HAP-1 (cell line): ENCODE measurements at places on chromosomes 7 and 10.
A peak's percentile ranks its signal among the peaks of the same experiment; 100 is the strongest.

DNA sequence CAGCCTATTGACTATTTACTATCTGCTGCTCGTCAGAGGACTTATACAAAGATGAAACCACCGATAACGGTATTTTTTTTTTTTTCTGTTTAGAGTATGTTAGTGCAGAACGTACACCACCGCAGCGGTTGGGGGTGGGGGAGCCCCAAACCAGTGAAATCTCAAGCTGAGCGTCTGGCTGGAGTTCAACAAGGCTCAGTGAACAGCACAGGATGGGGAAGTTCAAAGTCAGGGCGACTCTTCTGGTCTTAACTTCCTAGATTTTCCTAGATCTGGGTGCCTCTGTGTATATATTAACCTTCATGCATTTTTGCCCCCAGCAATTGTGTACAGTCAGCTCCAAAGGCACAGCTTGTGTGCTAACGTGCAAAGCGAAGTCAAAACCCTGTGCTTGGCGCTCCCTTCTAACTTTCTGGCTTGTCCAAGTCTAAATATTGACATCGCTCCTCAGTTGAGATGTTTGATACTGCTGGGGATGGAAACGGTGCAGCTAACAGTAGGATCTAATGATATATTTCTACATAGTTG is 1.1 kb downstream of the RHOBTB1 start:
- DNase-seq: peak; percentile 18

GRCh38 chr10:110850099-110850498 is 21.6 kb upstream of the PDCD4 start:
- no peak for DNase-seq

- DNase-seq: no peak
These were observed 2.5 kb downstream of the RASSF4 start for GRCh38 chr10:44961931-44962750.

- DNase-seq: no peak
These were observed at the start of gene HKDC1 for GRCh38 chr10:69220041-69220451. Gene HKDC1, plus strand, starts transcription at chr10:69220332. Its CDS starts 104 bp downstream, at chr10:69220436.

DNA sequence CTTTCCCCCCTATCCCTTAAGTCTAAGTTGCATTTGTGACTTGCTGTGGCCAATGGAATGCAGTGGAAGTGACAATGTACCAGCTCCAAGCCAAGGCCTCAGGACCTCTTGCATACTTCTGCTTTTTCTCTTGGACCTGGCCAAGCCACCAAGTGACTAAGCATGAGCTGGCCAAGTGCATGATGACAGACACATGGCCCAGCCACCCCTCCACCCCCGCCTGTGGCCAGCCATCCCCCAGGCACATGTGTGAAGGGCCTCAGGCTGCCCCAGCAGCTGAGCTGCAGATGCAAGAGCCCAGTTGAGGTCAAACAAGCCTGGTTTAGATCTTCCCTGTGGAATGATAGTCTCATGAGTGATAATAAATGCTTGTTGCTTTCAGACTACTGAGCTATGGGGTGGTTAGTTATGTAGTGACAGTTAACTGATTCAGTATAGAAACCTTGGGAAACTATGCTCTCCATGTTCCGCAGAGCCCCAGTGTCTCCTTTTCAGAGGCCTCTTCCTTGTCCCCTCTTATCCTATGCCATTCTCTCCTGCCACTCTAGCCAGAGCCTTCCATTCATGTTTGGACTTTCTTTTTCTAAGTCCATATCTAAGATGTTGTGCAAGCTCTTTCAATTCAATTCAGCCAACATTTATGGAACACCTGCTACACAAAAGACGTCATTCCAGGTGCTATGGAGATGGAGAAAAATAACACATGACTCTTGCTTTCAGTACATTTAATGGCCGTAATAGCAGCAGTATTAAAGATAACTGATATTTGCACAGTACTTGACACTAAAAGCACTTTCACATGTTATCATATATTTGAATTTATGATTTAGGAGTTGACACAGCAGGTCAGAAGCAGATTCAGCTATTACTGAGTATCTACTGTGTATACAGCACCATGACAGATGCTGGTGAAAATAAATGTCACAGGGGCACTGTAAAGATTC is 55.5 kb upstream of the LOXL4 start:
- DNase-seq: no peak

GRCh38 chr10:29408847-29409240 is 120.0 kb downstream of the LYZL1 start:
- DNase-seq: no peak

DNA sequence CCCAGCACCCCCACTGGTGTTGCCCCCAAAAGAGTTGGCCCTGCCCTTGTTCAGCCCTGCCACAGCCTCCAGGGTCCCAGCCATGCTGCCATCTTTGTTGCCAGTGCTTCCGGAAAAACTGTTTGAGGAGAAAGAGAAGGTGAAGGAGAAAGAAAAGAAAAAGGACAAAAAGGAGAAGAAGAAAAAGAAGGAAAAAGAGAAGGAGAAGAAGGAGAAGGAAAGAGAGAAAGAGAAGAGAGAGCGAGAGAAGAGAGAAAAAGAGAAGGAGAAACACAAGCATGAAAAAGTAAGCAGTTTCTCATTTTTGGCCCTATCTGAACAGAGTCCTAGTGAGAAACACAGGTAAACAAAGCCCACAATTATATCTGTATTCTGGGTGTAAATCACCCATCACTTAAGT is 89.0 kb upstream of the GATA3 start:
- DNase-seq: no peak

GRCh38 chr7:476736-477360 is 42.8 kb downstream of the PDGFA start:
- DNase-seq: no peak

DNA sequence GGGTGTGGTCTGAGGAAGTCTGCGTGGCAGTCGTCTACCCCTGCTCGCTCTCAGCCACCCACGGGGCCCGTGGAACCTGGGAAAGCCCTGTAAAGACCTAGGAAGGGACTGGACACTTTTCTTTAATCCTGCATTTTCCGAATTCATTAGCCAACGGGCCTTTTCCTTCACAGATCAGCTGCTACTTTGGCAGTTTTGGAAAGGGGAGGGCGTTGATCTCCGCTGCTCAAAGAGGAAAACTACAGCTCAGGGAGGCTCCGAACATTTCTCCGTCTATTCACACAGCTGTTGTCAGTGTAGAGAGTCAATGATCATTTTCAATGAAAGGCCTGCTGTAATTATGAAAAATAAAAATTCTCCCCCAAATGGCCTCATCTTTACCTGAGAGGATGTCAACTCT is 450.1 kb upstream of the MKI67 start:
- DNase-seq: no peak
